ENCODE measurements at places on chromosomes 11 and 22.

DNA sequence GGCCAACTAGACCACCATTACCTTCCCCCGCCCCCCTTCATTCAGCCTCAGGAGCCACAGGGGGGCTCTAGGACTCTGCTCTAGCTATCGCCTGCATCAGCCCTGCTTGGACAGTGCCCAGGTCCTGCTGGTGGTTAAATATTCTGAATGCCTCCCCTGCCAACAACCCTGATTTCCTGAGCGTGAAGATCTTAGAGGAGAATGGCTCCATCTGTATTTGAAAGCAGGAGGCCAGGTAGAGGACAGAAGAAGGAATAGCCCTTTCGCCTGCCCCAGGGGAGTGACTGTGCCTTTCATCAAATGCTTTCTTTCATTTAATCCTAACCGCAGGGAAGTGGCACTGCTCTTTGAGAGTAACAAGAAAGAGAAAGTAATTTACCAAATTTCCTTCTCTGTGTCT lies 69.2 kb downstream of the ISX start:
- H3K27ac ChIP-seq = no peak overlapping the region
- no peak for DNase-seq
- peak overlapping the region; percentile 39 for H3K4me3 ChIP-seq
- peaks cover 12% of the 10 kb centered on the region for H3K27me3 ChIP-seq

DNA sequence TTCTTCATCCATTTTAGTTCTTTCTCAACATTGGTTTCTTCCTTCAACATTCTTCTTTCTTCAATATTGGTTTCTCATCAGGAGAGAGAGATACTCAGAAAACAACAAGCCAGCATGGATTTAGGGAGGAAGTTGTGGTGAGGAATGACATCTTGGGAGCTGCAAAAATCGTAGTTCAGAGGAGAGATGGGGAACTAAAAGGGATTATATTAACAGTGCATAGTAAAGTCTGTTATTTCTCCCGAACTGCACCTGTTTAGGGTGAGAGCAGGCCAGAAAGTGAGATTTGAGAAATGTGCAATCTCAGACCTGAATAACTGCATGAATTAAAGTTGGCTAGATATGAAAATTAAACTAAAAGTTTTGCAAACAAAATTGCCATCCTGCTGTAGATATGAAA lies 94.5 kb downstream of the CASP12 start:
- H3K36me3 ChIP-seq = peaks cover 9% of the 10 kb centered on the region
- DNase-seq = no peak
- peaks cover 17% of the 10 kb centered on the region for H3K4me1 ChIP-seq

- H3K27ac ChIP-seq = peak overlapping the region; percentile 78
- peaks cover 46% of the 10 kb centered on the region for H3K4me1 ChIP-seq
- H3K4me3 ChIP-seq = peak overlapping the region; percentile 96
- H3K27me3 ChIP-seq = peaks cover 28% of the 10 kb centered on the region
Observed at GRCh38 chr11:62544581-62545436, 1.8 kb downstream of the AHNAK start.

GRCh38 chr11:43895601-43896000 lies 15.0 kb downstream of the ALKBH3 start:
- peaks cover 17% of the 10 kb centered on the region for H3K36me3 ChIP-seq
- H3K4me1 ChIP-seq = no peaks in the 10 kb centered on the region
- no peak overlapping the region for H3K4me3 ChIP-seq
- no peak overlapping the region for H3K27ac ChIP-seq
- no peak for DNase-seq

DNA sequence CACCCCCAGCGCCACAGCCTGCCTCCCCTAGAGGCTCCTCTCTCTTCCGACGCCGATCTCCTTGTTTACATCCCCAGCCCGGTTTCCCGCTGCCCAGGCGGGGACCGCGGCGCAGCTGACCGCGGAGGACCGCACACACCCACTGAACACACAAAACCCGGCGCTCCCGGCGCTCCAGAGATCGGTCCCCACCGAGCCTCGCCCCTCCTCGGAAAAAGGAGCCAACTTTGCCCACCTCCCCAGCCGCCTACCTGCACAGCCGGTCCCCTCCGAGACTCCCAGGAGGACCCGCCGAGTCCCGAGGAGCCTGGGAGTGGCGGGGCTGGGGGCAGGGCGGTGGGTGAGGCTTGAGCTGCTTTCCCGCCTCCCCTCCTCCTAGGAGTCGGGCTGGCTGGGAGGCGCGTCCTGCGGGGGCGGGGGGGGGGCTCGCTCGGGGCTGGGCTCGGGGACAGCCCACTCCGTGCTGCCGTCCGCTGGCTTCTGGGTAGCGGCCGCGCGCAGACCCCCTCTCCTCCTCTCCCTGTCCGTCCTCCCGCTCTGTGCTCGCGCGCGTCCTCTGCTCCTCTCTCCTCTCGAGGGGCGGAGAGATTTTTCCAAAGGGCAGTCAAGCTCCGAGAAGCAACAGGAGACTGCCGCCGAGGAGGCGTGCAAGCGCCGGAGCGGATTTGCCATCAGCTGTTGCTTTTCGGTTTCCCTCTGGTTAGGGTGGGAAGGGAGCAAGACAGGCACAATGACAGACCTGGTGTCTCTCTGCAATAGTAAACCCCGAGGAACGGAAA lies at the start of gene FXYD6:
Gene FXYD6, minus strand, starts transcription at position 318 of the 779 bp plus-strand sequence. CDS start 33,882 bp downstream, outside the sequence.
- H3K36me3 ChIP-seq = no peaks in the 10 kb centered on the region
- peak within 1 kb of the TSS; percentile 70 for H3K27ac ChIP-seq
- H3K4me3 ChIP-seq = peak within 1 kb of the TSS; percentile 90
- H3K4me1 ChIP-seq = peaks cover 36% of the 10 kb centered on the region
- DNase-seq = peak; percentile 49

DNA sequence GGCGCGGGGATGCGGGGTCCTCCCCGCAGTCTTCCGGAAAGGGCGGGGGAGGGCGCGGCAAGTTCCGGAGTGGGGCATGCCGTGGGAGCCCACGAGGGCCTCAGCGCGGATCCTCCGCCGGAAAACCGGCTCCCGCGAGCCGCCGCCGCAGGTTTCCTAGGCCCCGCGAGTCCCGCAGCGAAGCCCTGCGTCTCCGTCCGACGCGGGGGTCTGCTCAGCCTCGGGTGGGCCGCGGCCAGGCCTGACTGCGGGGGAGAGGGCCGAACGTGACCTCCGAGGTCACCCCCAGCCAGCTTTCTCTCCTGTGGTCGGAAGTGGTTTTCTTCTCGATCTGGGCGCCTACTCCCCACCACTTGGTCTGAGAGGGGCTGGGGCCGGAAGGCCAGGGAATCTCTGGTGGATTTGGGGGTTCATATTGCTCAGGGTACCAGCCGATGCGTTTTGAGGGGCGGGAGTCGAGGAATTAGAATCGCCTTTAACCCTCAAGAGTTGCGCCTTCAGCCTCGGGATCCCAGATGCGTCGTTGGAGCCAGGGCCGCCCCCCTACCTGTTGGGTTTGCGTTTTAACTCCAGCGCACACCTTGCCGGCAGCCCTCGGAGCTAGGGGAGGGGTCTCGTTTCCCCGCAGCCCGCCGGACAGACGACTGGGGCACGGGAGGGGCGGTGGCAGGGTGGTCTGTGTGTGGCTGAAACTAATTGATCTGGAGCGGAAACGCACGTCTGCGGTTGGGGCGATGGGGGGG lies 3.6 kb upstream of the CCND1 start:
- no peak for DNase-seq
- peak overlapping the region; percentile 44 for H3K4me3 ChIP-seq
- no peak overlapping the region for H3K27ac ChIP-seq
- no peaks in the 10 kb centered on the region for H3K36me3 ChIP-seq
- peaks cover 73% of the 10 kb centered on the region for H3K27me3 ChIP-seq
- H3K4me1 ChIP-seq = peaks cover 14% of the 10 kb centered on the region

- H3K4me3 ChIP-seq = no peak overlapping the region
- H3K4me1 ChIP-seq = peaks cover 38% of the 10 kb centered on the region
- peaks cover 4% of the 10 kb centered on the region for H3K36me3 ChIP-seq
- no peak for DNase-seq
- peak overlapping the region; percentile 7 for H3K27ac ChIP-seq
Observed at GRCh38 chr11:121415856-121416255, 36.3 kb upstream of the SORL1 start.

- H3K27me3 ChIP-seq = no peaks in the 10 kb centered on the region
- H3K4me3 ChIP-seq = peak overlapping the region; percentile 42
- peak overlapping the region; percentile 89 for H3K27ac ChIP-seq
Observed at GRCh38 chr22:37162221-37163095, 12.7 kb upstream of the IL2RB start.

DNA sequence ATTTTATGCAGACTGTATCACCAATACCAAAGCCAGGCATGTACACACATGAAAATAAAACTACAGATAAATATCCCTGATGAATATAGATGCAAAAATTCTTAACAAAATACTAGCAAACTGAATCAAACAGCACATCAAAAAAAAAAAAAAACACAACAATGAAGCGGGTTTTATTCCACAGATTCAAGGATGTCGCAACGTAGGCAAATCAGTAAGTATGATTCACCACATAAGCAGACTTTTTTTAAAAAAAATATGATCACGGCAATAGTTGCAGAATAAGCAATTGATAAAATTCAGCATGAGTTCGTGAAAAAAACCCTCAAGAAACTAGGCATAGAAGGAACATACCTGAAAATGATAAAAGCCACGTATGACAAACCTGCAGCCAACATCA lies 21.3 kb downstream of the OR51F1 start:
- no peak for DNase-seq
- H3K4me1 ChIP-seq = no peaks in the 10 kb centered on the region
- H3K4me3 ChIP-seq = no peak overlapping the region

DNA sequence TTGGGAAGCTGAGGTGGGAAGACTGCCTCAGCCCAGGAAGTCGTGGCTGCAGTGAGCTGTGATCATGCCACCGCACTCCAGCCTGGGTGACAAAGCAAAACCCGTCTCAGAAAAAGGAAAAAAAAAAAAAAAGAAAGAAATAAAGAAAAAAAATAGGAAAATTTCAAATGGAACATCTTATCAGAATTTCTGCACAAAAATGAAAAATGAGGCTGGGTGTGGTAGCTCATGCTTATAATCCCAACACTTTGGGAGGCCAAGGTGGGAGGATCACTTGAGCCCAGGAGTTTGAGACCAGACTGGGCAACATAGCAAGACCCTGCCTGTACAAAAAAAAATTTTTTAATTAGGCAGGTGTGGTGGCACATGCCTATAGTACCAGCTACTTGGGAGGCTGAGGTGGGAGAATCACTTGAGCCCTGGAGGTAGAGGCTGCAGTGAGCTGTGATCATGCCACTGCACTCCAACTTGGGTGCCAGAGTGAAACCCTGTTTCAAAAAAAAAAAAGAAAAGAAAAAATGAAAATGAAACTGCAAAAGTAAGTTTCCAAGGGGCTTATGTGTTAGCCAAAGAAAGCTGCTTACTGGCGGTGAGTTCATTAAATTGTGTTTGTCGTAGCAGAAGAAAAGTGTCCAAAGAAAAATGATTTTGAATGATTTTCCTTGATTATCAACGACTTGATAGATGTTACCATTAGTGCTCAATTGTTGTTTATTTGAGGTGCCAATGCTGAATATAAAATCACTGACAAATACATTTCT lies 7.5 kb upstream of the CRKL start:
- H3K27ac ChIP-seq = peak overlapping the region; percentile 28
- no peak for DNase-seq
- H3K27me3 ChIP-seq = peaks cover 6% of the 10 kb centered on the region
- peaks cover 7% of the 10 kb centered on the region for H3K4me1 ChIP-seq

GRCh38 chr22:26444777-26445176 lies 15.7 kb downstream of the ASPHD2 start:
- peaks cover 2% of the 10 kb centered on the region for H3K4me1 ChIP-seq
- H3K36me3 ChIP-seq = peaks cover 3% of the 10 kb centered on the region
- no peak for DNase-seq
- H3K27me3 ChIP-seq = no peaks in the 10 kb centered on the region
- no peak overlapping the region for H3K27ac ChIP-seq
- H3K4me3 ChIP-seq = no peak overlapping the region

- H3K27me3 ChIP-seq = no peaks in the 10 kb centered on the region
- no peak for DNase-seq
- H3K4me1 ChIP-seq = peaks cover 2% of the 10 kb centered on the region
- H3K27ac ChIP-seq = peak overlapping the region; percentile 43
- H3K4me3 ChIP-seq = no peak overlapping the region
- no peaks in the 10 kb centered on the region for H3K36me3 ChIP-seq
Observed at GRCh38 chr11:66888282-66888681, 31.4 kb downstream of the LRFN4 start.

DNA sequence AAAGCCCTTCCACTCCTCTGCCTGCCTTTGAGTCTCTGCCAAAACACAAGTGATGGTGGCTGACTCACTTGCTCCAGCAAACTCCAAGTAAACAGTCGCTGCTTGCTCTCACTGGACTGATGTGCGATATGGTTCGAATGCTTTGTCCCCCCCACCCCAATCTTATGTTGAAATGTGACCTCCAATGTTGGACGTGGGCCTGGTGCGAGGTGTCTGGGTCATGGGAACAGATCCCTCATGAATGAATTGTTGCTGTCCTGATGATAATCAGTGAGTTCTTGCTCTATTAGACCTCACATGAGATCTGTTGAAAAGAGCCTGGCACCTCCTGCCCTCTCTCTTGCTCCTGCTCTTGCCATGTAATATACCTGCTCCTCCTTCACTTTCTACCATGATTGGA lies 747.9 kb downstream of the OPCML start:
- H3K4me3 ChIP-seq = no peak overlapping the region
- H3K27ac ChIP-seq = no peak overlapping the region

DNA sequence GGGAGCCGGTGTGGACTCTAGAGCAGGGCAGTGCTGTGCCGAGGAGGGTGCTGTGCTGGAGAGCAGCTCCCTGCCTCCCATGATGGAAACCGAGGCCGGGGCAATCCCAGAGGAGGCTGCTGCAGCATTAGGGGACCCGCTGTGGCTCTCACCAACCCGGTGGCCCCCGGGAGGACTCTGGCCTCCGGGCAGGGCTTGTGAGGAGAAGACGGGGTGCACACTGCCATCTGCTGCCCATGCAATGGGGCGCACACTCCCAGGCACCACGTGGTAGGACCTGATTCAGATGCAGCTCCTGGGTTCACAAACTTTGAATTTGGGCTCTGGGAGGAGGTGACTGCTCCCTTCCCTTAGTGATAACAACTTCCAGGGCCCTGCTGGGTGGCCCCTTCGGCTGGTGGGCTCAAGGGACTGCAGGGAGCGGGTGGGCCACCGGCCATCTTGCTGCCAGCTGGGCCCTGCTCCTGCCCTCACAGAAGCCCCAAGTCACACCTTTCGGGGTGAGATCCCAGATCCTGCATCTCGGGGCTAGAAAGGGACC lies 93.8 kb upstream of the FGF3 start:
- no peaks in the 10 kb centered on the region for H3K36me3 ChIP-seq
- no peak overlapping the region for H3K27ac ChIP-seq
- peaks cover 11% of the 10 kb centered on the region for H3K27me3 ChIP-seq

Data from activated naive CD8-positive, alpha-beta T cell treated with anti-CD3 and anti-CD28 coated beads, Interleukin-2, amount 10 ng/mL, durations not matched to agents 7 days and 5 days (primary cell).